ENCODE measurements at places on chromosomes 1 and 21. TPM values are rescaled to one million over a fixed set of nuclear protein-coding genes. Genes with fewer than 3 reads are reported as not detected.

Gene TUT4
- total RNA-seq = 102 TPM

DNA sequence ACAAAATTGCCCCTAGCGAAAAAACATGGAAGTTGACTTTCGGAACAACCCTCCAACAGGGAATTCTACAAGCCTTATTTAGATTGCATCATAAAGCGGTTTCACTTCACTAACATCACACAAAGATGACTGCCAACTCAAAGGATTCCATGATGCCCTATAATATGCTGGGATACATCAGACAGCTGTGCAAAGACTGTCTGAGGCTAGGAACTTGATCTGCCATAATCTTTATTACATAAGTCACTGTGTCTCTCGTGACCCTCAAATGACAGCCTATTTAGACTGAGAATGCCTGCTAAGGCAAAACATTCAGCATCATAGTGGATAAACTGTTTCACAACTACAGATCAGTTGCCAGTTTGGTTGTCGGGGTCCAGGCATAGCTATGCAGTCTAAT, 23.8 kb downstream of the FH start:
- H3K27ac ChIP-seq = no peak overlapping the region
- DNase-seq = no peak
- H3K27me3 ChIP-seq = no peaks in the 10 kb centered on the region
- H3K36me3 ChIP-seq = peaks cover 39% of the 10 kb centered on the region
- H3K4me3 ChIP-seq = no peak overlapping the region

Gene DMBX1
- not detected for total RNA-seq

Gene IVL
- total RNA-seq = not detected

DNA sequence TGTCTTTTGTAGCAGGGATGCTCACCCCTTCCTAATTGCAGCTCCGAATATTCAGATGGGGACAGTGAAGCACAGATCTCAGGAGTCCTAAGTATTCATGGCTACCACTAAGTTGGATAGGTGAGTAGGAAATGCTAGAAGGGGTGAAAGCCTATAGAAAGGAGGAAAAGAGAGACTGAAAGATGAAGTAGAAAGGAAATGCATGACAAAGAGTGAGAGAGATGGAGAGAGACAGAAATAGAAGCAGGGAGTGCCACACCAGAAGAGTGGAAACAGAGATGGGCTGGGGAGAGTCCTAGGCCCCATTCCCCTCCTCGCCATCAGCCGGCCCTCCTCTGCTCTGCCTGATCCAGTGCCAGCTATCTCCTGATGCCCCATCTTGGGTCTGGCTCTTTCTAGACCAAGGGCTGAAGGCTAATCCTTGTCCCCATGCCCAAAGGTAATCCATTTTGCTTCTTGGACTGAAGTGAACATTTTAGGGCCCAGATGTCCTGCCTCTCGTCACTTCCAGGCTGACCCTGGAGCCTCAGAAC, 2.0 kb downstream of the PEA15 start:
- no peak overlapping the region for H3K4me3 ChIP-seq
- no peak for DNase-seq
- peaks cover 57% of the 10 kb centered on the region for H3K4me1 ChIP-seq

Gene ATP1A2
- 1.5 TPM for total RNA-seq

DNA sequence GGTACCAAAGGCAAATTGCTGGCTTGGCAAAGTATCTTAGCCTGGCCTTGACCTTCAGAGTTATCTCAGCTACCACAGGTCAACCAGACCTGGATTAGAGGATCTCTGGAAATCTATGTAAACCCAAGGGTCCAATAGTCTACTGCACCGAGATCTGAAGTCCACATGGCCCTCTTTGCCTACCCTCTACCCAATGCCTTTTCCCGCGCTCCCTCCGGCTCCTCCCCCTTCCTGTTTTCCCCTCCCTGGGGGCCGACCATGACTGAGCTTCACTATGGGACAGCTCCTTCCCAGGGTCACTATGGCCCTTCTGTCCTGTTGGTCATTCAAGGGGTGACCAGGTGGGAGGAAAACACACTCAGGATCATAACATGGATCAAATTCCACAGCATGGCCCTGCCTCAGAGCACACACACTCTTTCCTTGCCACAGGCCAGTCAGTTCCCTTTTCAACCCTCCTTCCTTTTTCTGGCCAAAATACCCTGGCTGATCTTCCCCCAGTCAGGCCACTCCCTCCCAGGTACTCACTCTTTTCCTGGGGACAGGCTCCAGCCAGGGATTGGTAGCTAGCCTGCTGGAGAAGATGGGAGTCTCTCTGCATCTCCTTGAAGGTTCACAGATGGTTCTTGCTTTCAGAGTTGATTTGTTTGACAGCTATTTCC, 19.1 kb upstream of the TMEM183A start:
- no peak for DNase-seq
- H3K27ac ChIP-seq = no peak overlapping the region
- H3K4me3 ChIP-seq = no peak overlapping the region
- H3K36me3 ChIP-seq = no peaks in the 10 kb centered on the region
- no peaks in the 10 kb centered on the region for H3K27me3 ChIP-seq

DNA sequence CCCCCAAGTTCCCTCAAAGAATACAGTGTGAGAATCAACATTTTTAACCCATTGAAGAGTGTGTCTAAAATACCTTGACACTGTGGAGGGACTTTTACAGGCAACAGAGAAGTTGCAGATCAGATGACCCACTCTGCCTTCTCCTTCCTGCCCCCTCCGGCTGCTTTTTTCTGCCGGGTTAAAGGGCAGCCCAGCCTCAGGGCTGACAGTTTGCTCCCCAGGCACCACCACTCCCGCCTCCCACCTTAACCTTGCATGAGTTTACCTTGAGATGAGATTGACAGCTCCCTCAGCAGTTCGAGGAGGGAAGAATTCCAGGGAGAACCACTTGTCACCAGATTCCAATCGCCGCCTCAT, 3.2 kb downstream of the MTHFR start:
- peaks cover 17% of the 10 kb centered on the region for H3K36me3 ChIP-seq
- peak; percentile 40 for DNase-seq
- H3K4me3 ChIP-seq = peak overlapping the region; percentile 29
- no peaks in the 10 kb centered on the region for H3K27me3 ChIP-seq
- peak overlapping the region; percentile 100 for H3K27ac ChIP-seq

Gene TMIGD3
- total RNA-seq = 0.89 TPM

DNA sequence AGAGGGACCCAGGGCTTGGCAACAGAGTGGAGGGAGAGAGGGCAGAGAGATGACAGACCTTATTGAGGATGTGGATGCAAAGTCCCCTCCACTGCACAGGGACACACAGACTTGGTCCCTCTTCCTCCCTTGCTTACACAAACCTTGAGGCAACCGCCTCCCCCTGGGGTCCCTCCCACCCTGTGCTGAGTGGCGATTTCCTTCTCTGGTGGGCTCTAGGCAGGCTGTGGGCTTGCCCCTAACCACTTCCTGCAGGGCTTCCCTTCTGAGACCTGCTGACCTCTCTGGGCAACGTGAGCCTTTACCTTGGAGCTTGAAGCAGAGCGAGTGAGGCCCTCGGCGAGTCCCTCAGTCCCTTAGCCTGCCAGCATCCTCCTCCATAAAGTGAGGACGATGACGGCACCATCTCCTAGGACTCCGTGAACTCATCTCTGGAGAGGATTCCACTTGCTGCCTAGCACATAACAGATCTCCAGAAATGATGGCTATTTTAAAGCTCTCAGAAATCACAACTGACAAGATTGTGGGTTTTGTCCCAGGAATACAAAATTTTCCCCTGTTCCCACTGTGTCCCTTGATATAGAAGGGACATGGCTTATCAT, 25.0 kb downstream of the KIAA1614 start:
- no peaks in the 10 kb centered on the region for H3K4me1 ChIP-seq
- no peak overlapping the region for H3K27ac ChIP-seq
- H3K27me3 ChIP-seq = no peaks in the 10 kb centered on the region
- DNase-seq = no peak
- peaks cover 10% of the 10 kb centered on the region for H3K36me3 ChIP-seq

- no peak for DNase-seq
- peaks cover 4% of the 10 kb centered on the region for H3K4me1 ChIP-seq
- H3K27me3 ChIP-seq = no peaks in the 10 kb centered on the region
- H3K36me3 ChIP-seq = no peaks in the 10 kb centered on the region
Observed at GRCh38 chr1:170864876-170865538, 70.3 kb upstream of the MROH9 start.

GRCh38 chr1:159927849-159928431, 2.6 kb upstream of the TAGLN2 start:
- peaks cover 32% of the 10 kb centered on the region for H3K4me1 ChIP-seq
- H3K27me3 ChIP-seq = no peaks in the 10 kb centered on the region
- H3K27ac ChIP-seq = no peak overlapping the region
- DNase-seq = no peak
- no peak overlapping the region for H3K4me3 ChIP-seq

- H3K27ac ChIP-seq = no peak overlapping the region
- no peaks in the 10 kb centered on the region for H3K27me3 ChIP-seq
- no peaks in the 10 kb centered on the region for H3K36me3 ChIP-seq
- DNase-seq = no peak
Observed at GRCh38 chr1:209714338-209714737, 9.7 kb downstream of the HSD11B1 start.

- H3K36me3 ChIP-seq = no peaks in the 10 kb centered on the region
- H3K4me1 ChIP-seq = no peaks in the 10 kb centered on the region
- no peak for DNase-seq
- H3K27ac ChIP-seq = no peak overlapping the region
- no peak overlapping the region for H3K4me3 ChIP-seq
- H3K27me3 ChIP-seq = no peaks in the 10 kb centered on the region
Observed at GRCh38 chr1:42480921-42481320, 17.8 kb downstream of the CCDC30 start.

- no peaks in the 10 kb centered on the region for H3K27me3 ChIP-seq
- no peaks in the 10 kb centered on the region for H3K36me3 ChIP-seq
- DNase-seq = no peak
- H3K4me3 ChIP-seq = no peak overlapping the region
- no peak overlapping the region for H3K27ac ChIP-seq
Observed at GRCh38 chr1:164982545-164982944, 374.0 kb downstream of the LMX1A start.

DNA sequence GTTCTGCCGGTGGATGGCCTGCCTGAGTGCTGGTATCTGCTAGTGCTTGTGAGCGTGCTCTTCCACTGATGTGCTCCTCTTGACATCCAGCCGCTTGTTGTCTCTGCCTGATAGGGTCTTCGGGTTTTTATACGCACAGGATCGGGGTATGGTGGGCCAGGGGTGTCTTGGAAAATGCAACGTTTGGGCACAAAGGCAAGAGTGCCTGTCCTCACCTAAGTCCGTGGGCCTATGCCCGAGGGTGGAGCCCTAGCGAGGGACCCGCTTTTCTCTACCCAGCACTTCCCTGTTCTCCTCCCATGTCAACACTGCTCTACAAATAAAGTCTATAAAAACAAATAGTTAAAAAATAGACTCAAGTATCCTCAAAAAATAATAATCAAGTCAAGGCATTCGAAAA, 1007.8 kb downstream of the PLA2G4A start:
- no peak overlapping the region for H3K27ac ChIP-seq
- H3K27me3 ChIP-seq = no peaks in the 10 kb centered on the region
- no peaks in the 10 kb centered on the region for H3K4me1 ChIP-seq
- no peaks in the 10 kb centered on the region for H3K36me3 ChIP-seq

Gene TRIM67
- total RNA-seq = not detected

- H3K4me1 ChIP-seq = no peaks in the 10 kb centered on the region
- H3K36me3 ChIP-seq = no peaks in the 10 kb centered on the region
- no peak overlapping the region for H3K27ac ChIP-seq
- H3K27me3 ChIP-seq = no peaks in the 10 kb centered on the region
- no peak for DNase-seq
Observed at GRCh38 chr21:31886915-31887314, 14.1 kb downstream of the HUNK start.

GRCh38 chr1:186218654-186219352, 156.2 kb downstream of the TPR start:
- H3K36me3 ChIP-seq = no peaks in the 10 kb centered on the region
- H3K4me1 ChIP-seq = no peaks in the 10 kb centered on the region
- H3K4me3 ChIP-seq = no peak overlapping the region
- no peak for DNase-seq
- no peaks in the 10 kb centered on the region for H3K27me3 ChIP-seq

Gene TMEM81
- 3.9 TPM for total RNA-seq

Gene FCAMR
- total RNA-seq = not detected

Gene SERPINC1
- total RNA-seq = not detected

All from thyroid gland (tissue), 4 donors.